ENCODE measurements at places on chromosomes 13 and 19.
A peak's percentile ranks its signal among the peaks of the same experiment; 100 is the strongest.

GRCh38 chr13:90717451-90717936 lies 630.0 kb upstream of the MIR17HG start:
- DNase-seq: no peak

- no peak for DNase-seq
These were observed 6.1 kb downstream of the SBNO2 start for GRCh38 chr19:1167687-1168571.

DNA sequence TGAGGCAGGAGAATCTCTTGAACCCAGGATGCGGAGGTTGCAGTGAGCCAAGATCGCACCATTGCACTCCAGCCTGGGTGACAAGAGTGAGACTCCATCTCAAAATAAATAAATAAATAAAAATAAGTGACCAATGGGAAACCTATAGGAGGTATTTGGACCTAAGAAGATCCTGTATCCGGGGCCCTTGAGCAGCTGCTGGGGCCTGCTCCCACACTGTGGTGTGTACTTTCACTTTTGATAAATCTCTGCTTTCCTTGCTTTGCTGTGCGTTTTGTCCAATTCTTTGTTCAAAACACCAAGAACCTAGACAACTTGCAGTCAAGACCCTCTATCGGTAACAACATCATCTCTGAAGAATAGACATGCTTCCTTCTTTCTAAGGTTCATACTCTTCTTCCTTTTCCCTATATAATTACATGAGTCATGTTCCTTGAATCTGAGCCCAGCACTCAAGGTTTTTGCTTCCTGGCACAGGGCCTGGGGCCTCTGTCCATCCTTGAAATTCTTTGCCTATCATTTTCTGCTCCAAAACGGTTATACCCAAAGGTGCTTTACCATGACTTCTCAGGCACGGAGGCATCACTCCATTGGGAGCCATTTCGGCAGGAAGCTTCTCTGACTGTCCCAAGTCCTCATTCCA lies 14.2 kb upstream of the PNMA8C start:
- DNase-seq: no peak

GRCh38 chr13:48188601-48189000 lies 44.4 kb upstream of the ITM2B start:
- DNase-seq: no peak

- no peak for DNase-seq
These were observed 218.8 kb downstream of the TEX29 start for GRCh38 chr13:111539252-111539651.

- DNase-seq: no peak
These were observed 4.3 kb upstream of the RLN3 start for GRCh38 chr19:14023404-14024235.

- DNase-seq: no peak
These were observed 32.2 kb upstream of the ZNF726 start for GRCh38 chr19:23882493-23882892.

- DNase-seq: no peak
These were observed 473.6 kb upstream of the SPRY2 start for GRCh38 chr13:80814541-80814940.

- DNase-seq: no peak
These were observed 128.0 kb downstream of the DCT start for GRCh38 chr13:94351292-94351990.

DNA sequence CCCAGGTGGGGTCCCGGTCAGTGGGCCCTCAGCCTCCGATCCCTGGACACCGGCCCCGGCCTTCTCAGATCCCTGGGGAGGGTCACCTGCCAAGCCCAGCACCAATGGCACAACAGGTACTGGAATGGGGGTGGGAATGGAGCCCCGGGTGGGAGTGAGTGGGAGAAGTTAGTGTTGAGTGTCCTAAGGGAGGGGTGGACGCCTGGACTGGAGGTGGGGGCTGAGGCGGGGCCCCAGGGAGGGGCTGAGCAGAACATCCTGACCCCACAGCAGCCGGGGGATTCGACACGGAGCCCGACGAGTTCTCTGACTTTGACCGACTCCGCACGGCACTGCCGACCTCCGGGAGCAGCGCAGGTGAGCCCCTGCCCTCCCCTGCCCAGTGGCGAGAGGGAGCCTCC lies 17.7 kb downstream of the EPN1 start:
- DNase-seq: no peak

DNA sequence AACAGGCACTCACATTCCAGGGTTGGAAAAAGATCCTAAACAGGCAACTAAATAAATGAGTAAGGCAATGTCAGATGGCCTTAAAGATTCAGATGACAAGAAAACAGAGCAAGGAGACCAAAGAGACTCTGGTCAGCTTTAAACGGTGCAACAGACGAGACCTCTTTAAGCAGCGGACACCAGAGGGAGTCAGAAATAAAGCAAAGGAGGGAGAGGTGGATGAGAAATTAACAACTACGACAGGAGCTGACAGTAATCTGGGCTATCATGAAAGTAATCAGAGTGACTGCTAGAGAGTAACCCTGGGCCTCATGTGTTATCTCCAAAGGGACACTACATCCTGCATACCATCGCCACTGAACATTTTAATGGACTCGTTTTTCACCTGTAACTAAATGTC lies 1.1 kb downstream of the ZNF550 start:
- DNase-seq: no peak

GRCh38 chr13:29362849-29363604 lies 232.5 kb downstream of the SLC7A1 start:
- DNase-seq: peak; percentile 18

GRCh38 chr19:31539386-31539785 lies 190.2 kb upstream of the TSHZ3 start:
- DNase-seq: no peak

DNA sequence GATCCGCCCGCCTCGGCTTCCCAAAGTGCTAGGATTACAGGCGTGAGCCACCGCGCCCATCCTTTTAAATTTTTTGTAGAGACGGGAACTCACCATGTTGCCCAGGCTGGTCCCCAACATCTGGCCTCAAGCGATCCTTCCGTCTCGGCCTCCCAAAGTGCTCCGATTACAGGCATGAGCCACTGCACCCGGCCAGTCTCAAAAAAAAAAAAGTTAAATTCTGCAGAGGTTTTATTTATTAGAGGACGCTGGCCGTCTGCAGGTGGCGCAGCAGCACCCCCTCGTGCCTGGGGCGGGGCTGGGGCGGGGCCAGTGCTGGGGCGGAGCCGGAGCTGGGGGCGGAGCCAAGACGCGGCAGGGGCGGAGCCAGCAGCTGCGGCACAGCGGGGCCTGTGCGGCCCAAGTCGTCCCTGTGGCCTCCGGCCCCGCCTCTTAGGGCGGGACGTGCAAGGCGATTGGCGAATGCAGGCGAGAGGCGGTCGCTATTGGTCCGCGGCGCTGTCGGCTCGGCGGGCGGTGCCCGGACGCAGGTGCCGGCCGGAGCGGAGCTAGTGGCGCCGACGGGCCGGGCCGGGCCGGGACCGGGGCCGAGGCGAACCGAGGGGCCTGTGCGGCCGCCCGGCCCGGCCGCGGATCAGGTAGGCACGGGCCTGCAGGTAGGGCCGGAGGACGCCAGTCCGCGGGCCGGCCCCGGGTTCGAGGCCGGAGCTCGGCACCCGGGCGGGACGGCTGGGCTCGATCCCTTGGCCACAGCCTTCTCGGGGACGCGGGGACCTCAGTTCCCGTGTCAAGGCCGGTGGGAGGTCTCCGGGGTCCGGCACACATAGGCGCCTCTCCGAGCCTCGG lies at the start of gene MARCHF2:
Gene MARCHF2 (plus strand): TSS at position 523 of the 846 bp plus-strand sequence. CDS start 8,536 bp downstream, outside the sequence.
- DNase-seq: peak; percentile 93

GRCh38 chr19:45051929-45052579 lies 13.2 kb downstream of the CLASRP start:
- DNase-seq: no peak

GRCh38 chr13:95457294-95457693 lies 95.2 kb upstream of the CLDN10 start:
- no peak for DNase-seq

DNA sequence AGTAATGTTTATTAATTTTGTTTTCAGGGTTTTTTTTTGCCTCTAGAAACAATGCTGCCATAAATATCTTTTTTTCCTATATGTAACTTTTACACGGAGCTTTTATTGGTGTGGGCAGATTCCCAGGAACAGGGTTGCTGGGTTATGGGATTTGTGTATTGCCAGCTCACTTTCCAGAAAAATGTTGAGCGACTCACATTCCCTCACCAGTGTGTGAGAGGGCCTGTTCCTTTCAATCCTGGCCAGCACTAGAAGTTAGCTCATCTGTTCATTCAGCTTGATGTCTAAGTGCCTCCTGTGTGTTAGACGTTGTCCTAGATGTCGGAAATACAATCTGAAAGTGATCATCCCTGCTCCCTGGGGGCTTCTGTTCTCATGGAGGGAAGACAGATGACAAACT lies 2.6 kb downstream of the ZNF71 start:
- DNase-seq: no peak

GRCh38 chr19:7366701-7367420 lies 18.1 kb downstream of the ARHGEF18 start:
- DNase-seq: no peak

DNA sequence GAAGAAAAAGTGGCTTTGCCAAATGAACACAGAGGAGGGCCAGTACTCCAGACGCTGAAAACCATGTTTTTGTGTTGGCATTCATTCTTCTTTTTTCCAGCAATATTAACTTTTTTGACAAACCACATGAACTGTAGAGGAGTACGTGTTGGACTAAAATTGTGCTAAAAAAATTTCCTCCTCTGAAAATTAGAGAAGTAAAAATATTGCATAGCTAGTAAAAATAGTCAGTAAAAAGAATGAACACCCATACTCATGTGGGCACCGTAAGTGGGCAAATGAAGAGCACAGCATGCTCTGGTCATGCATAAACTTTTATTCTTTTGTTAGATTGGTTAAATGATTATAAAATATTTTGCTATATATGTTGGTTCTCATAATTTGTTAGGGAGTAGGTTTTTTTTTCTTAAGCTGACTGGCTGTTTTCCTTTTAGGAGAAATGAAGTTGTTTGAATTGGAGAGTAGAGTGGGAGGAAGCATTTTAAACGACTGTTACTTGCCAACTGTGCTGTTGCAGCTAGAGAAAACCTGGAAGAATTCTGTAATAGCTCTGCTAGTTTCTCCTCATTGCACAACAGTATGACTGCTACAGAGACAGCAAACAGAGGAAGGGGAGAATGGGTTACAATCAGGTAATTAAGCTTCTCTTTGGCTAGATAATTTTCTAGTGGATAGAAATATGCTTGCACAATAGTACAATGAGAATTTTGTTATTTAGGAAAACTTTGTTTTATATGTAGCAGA lies 222.4 kb downstream of the KCTD12 start:
- DNase-seq: peak; percentile 39
